ENCODE measurements at places on chromosomes 4 and X. TPM values are rescaled to one million over a fixed set of nuclear protein-coding genes. Genes with fewer than 3 reads are reported as not detected.

FATE1 gene
- not detected for total RNA-seq

CSAG3 gene
- not detected for total RNA-seq

GRCh38 chr4:71147261-71147660 is 153.8 kb downstream of the DCK start:
- H3K27ac ChIP-seq = no peak overlapping the region
- no peaks in the 10 kb centered on the region for H3K4me1 ChIP-seq

DNA sequence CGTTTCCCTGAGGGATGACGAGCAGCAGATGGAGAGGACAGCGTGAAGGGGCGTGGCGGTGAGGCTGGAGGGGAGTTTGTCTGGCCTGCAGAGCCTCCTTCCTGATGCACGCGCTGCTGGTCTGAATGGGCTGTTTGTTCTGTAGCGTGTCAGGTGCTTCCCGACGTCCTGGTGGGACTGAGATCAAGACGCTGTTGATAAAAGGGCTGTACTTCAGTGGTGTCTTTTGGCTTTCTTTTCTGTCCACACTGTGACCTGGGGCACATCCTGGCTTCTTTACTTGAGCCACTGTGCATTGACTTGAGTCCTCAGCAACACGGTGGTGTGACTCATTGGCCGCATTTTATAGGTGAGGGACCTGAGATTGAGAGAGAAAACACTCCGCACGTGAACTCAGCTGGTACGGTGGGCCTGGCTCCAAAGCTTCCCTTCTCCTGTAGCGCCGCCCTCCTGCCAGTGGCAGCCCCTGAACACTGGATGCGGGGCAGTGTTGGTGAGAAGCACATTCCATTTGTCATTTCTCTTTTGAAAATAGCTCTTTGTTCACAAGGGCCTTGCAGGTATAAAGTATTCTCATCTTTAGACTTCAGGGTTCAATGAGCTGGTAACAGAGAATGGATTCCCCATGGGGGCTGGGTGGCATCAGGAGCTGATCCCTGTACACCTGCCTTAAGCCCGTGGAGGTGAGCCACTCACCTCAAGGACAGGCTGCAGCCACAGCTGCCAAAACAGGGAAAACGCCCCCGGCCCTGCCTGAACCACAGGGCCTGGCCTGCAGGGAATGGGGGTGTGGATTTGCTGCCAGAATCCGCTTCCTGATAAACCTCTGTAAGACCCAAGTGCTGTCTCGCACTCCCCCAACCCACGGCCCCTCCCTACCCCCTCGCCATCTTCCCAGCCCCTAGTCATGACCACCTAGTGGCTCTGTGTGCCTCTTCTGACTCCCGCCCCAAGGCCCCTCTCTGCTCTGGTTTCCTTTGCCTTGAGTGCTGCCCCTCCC is 29.2 kb downstream of the NSG1 start:
- no peak overlapping the region for H3K4me3 ChIP-seq
- H3K27me3 ChIP-seq = no peaks in the 10 kb centered on the region
- H3K27ac ChIP-seq = no peak overlapping the region
- H3K4me1 ChIP-seq = no peaks in the 10 kb centered on the region
- no peak for DNase-seq

DNA sequence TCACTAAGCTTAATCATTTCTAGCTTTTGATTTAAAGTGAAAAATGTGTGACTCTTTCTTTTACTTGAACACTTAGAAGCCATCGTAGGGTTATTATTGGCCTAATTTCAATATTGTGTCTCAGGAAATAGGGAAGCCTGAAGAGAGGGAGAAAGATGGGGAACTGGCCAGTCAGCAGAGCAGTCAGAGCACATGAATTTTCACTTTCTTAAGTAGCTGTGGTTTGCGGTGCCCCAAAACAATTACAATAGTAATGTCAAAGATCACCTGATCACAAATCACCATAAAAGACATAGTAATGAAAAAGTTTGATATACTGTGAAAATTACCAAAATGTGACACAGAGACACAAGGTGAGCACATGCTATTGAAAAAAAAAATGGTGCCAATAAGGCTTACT is 45.5 kb downstream of the CENPC start:
- no peaks in the 10 kb centered on the region for H3K27me3 ChIP-seq
- DNase-seq = no peak
- peaks cover 88% of the 10 kb centered on the region for H3K36me3 ChIP-seq
- H3K27ac ChIP-seq = no peak overlapping the region
- H3K4me3 ChIP-seq = no peak overlapping the region

DNA sequence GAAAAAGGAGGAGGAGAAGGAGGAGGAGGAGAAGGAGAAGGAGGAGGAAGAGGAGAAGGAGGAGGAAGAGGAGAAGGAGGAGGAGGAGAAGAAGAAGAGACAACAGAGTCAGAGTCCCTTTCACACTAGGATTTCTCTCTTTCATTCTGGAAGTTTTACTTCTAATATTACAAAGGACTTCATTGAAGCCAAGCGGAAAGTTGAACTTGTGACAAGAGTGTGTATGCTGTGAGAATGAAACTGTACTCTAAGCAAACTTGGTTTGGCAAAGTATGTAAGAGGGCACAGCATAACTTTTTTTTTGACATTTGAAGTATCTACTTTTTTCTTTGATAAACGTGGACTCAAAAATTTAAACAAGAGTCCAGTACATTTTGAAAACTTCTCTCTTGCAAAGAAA is 48.0 kb downstream of the CXCL8 start:
- H3K4me3 ChIP-seq = no peak overlapping the region
- no peak overlapping the region for H3K27ac ChIP-seq
- no peaks in the 10 kb centered on the region for H3K4me1 ChIP-seq
- H3K36me3 ChIP-seq = no peaks in the 10 kb centered on the region
- no peaks in the 10 kb centered on the region for H3K27me3 ChIP-seq
